CD4-positive, alpha-beta T cell treated with Interleukin-1 beta for 1 hour (primary cell): ENCODE measurements at places on chromosomes 5 and 9.

DNA sequence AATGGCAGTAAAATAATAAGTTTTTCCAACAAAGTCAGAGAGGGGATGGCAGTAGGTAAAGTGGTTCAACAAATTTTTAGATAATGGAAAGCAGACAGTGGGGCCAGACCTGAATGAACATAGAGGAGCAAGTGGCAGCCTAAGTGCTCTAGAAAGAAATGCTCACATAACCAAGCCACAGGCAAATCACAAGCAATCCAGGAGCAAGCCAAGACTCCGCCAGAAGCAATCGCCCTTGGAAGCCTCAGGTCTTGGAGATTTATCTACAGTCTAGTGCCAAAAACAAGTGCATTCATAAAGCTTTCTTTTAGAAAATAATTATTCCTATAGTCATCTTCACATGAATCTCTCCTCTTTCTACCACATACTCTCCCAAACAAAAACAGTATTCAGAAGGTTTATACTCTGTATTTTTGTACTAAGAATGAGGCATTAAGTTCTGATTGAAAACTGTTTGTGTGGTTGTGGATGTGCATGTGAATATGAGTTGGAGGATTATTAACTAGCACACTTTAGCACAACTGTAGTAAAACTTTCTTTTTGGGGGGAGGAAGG lies 375.5 kb downstream of the CDH9 start:
- no peak for DNase-seq

GRCh38 chr5:59543821-59544442 lies 349.6 kb downstream of the PDE4D start:
- DNase-seq = no peak

GRCh38 chr5:137872466-137872865 lies 4.8 kb downstream of the MYOT start:
- no peak for DNase-seq

GRCh38 chr9:30519166-30519565 lies 1865.3 kb upstream of the ACO1 start:
- no peak for DNase-seq

DNA sequence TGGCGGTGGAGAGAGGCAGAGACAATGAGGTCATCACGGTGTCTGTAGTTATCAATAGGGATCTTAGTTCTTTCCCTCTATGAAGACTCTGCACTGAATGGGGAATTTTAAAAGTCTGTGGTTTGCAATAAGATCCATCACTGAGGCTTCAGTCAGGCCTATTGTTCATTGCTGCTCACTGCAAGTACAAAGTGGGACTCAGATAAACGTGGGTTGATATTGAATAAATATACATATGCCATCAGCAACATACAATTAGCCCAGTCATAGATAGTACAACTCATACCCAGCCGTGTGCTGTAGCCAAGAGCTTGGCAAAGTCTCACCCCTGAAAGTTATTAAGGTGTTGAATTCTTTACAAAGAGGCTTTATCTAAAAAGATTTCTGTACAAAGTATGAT lies 88.4 kb downstream of the ENC1 start:
- DNase-seq = no peak

DNA sequence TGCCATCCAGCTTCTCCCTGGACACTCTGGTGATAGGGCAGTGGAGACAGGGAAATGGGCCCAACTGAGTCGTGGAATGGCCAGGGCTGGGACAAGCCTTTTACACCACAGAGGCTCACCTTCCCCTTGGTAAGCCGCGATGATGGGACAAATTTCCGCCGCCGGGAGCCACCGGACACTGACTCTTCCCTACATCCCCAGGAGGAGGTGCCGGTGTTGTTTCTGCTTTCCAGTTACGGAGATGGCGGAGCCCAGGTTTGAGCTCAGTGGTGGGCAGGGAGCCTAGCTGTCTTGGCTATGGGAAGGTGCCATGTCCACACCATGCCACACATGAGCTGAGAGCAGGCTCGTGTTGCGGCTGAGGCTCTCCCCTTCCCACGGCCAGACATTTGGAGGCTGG lies 19.9 kb upstream of the WNK2 start:
- no peak for DNase-seq

- no peak for DNase-seq
Measured at GRCh38 chr9:73847536-73847935, 649.6 kb upstream of the RORB start.

DNA sequence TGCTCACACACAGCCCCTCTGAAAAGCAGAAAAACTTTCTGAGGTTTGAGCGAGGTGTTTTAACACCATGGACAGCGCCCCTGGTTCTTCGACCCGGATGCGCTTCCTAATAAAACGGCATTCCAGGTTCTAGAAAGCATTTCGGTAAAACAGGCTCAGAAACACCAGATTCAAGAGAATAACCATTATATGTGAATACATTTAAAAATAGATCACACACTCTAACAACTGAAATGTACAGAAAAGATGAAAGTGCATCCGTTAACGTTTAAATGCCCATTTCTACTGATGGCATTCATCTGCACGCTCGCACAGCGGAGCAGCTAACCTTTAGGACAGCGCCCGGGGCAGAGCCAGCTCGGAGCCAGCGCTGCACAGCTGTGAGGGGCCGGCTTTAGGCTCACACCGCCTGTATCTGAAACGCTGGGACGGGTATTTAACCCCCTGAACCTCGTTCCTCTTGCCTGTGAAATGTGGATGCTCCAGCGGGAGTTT lies 26.3 kb upstream of the TENT4A start:
- DNase-seq = no peak

DNA sequence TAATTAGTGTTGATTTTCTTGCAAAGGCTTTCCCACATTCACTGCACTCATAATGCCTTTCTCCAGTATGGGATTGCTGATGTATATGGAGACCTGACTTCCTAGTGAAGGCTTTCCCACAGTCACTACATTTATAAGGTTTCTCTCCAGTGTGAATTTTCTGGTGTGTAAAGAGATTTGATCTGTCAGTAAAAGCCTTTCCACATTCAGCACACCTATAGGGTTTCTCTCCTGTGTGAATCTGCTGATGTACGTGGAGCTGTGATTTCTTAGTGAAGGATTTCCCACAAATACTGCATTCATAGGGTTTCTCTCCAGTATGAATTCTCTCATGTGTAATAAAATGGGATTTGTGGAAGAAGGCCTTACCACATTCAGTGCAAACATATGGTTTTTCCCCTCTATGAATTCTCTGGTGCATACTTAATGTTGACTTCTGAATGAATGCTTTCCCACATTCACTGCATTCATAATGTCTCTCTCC lies 31.1 kb downstream of the ZNF484 start:
- DNase-seq = no peak

- no peak for DNase-seq
Measured at GRCh38 chr9:109791003-109791677, 11.1 kb downstream of the PALM2AKAP2 start.

DNA sequence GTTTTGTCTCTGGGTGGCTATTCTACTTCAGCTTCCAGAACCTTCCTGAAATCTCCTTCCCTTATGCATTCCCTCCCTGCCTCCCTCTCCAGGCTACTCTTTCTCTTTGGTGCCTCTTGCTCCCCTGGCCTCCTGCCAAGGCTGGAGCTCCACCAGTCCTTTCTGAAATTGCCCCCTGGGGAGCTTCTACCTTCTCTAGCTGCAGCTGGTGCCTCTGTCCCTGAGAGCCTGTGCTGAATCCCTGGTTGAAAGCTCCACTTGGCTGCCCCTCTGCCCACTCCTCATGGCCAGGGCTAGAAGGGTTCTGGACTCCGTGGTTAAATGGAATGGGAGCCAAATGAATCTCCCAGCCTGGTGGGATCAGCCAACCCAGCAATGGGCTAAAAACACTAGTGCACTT lies 80.1 kb downstream of the COL15A1 start:
- no peak for DNase-seq

DNA sequence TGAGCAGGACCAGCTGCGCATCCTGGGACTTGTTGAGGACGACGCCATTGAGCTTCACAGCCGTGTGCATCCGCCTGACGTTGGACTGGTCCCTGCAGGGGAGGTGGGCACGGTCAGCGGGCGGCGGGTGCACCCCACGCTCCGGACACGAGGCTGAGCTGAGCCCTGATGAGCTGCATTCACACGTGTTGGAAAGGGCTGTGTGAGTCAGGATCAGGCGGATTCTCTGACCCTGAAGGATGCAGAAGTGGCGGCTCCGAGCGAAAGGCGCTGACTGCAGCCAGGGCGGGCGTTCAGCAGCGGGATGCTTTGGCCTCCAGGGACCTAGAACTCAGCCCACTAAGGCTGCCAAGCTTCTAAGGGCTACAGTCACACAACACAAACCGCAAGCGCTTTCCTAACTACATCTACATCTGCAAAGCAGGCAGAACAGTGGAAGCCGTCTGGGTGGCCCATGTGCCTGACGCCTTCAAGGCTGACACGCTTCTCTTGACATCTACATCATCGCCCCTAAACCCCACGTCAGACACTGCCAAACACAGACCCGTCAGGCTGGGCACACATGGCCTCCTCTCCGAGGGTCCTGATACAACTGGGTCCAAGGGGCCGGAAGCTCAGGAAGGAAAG lies 44.9 kb downstream of the NKD2 start:
- DNase-seq = no peak

DNA sequence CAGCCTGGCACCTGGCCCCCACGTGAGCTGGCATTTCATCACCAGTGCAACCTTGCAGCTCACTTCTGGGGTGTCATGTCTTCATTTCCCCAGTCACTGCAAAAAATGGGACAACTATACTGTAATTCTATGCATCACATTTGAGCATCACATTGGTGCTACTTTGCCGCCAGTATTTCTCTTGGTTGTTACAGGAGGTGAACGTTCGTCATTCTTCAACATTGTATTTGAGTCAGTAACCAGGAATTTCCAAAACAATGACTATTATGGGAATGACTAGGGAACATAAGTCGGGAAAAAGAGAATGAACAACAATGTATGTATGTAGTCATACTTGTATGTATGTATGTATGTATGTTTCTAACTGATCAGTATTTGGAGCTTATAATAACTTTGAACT lies 1278.0 kb downstream of the EFNA5 start:
- DNase-seq = no peak

DNA sequence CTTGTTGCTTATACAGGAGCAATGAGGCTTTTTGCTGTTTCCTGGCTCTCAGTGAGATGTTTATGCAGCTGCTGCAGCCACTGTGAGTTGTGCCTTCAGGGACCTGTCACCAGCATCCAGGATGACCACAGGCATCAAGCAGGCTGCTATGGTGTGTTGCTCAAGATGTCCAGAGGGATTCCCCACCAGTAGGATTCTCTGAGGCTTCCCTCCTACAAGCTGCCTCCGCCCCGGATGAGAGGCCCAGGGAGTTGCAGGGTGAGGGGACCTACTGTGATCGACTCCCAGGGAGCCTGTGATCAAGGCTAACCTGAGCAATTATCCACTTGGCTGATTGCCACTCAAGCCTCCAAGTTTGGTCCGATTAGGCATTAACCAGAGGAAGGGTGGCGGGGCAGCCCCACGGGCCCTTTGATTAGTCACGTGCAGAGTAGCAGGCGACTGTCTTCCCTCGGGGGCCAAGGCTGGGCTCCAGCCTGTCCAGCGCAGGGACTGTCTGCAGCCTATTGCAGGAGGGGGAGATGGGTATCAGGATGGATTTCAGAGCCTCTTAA lies 1.8 kb upstream of the FAT2 start:
- DNase-seq = no peak

DNA sequence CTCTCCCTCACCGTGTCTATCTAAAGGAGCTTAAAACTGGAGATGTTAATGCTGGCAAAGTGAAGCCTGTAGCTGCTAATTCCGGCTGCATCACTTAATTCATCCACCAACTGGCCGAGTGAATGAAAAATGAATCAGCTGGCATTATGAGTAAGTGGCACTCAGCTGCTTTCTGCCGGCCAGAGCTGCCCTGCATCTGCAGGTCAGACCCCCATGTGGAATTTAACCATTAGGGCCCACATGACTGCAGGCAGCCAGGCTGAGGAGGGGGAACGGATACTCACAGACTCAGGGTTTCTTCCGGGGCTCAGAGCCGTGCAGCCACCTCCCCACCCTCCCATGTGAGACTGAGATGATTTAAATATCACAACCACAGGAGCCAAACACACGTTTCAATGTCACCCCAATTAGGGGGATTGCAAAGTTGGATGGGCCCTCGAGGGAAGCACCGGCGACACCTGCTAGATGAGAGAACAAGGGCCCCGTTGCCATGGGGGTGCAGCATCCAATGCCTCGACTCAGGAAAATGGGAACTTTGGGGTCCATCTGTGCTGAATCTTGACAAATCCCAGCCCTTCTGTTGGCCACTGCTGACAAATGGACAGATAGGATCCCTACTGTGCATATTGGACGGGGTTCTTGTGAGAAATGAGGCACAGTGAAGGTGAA lies 115.6 kb upstream of the ALDH1B1 start:
- no peak for DNase-seq

- DNase-seq = no peak
Measured at GRCh38 chr9:130634801-130635200, 29.6 kb upstream of the PRDM12 start.

- DNase-seq = no peak
Measured at GRCh38 chr9:135359764-135360163, 119.8 kb upstream of the PPP1R26 start.

DNA sequence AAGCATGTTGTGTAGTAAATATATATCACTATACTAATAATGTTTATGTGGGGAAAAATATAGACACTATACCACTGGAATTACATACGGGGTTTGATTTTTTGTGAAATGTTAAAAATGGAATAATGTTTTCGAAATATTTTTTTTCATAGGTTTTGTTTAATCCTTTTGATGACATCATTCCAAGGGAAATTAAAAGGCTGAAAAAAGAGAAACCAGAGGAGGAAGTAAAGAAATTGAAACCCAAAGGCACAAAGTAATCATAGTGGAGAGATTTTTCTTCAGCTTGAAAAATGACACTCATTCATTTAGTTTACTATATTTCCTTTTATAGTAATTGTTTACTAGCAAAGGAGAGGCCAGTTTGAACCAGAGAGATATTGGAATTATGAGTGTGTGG lies 17.6 kb downstream of the CWC27 start:
- no peak for DNase-seq

- no peak for DNase-seq
Measured at GRCh38 chr9:95732802-95733688, 142.4 kb upstream of the ERCC6L2 start.

DNA sequence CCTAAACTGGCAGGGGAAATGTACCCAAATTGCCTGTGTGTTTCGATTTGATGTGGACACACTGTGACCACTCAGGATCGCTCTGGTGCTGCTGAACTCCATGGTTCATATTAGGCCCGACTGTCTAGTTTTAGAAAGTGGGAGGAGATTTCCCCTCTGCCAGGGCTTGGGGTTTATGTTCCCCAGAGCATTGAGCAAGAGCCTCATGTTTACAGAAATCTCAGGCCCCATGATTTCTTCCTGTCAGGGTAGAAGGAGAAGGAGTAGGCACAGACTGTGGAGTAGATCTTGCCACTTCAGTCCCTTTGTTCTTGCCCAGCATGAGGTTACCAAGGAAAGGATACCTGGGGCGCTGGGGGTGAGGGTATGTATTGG lies 40.8 kb upstream of the GLRX start:
- no peak for DNase-seq

- no peak for DNase-seq
Measured at GRCh38 chr5:41891066-41891707, 13.0 kb upstream of the RIMOC1 start.
